Astrocyte of the spinal cord (primary cell): ENCODE measurements at places on chromosomes 5 and 9.

GRCh38 chr9:68932458-68932857 is 81.5 kb downstream of the PRKACG start:
- DNase-seq: no peak

DNA sequence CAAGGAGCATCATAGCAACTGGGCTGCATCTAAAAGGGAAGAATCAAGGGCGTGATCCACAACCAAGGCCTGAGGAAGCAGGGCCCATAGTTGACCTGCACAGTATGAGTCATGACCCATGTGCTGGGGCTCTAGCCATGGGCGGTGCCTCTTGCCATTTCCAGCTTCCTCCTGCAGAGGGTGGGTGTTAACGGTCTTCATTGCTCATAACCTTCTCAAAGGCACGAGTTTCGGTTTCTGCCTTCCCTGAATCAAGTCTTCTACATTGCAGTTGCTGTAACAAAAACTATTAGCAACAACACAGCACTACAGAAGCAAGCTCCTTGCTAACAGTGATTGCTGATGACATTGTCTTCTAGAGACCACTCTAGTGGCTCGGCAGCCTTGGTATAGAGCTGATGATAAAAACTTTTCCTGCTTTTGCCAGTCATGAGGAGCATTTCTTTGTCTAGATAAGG is 66.9 kb downstream of the CTSL start:
- DNase-seq: peak; percentile 40

GRCh38 chr9:132283863-132284262 is 70.9 kb downstream of the SETX start:
- DNase-seq: peak; percentile 26

- DNase-seq: peak; percentile 100
These were observed at the start of gene RGMB for GRCh38 chr5:98773464-98774191. Gene RGMB, plus strand, starts transcription at chr5:98773663. Its CDS starts 408 bp downstream, at chr5:98774071.

DNA sequence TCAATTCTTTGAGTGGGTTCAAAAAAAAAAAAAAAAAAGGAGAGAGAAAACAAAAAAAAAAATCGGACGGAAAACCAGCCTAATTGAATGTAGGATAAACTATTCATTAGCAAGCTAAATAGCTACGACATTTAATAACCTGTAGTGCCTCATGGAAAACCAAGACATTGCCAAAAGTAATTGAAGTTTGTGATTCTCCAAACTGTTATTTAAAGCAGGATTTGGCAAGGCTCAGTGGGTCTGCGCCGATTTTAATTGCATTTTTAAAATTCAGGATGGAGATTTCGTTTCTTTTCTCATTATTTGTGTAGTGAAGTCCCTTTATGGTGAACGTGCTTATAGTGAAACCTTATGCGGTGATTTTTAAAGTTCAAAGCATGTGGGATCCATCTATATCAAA is 127.2 kb upstream of the NFIB start:
- DNase-seq: no peak

DNA sequence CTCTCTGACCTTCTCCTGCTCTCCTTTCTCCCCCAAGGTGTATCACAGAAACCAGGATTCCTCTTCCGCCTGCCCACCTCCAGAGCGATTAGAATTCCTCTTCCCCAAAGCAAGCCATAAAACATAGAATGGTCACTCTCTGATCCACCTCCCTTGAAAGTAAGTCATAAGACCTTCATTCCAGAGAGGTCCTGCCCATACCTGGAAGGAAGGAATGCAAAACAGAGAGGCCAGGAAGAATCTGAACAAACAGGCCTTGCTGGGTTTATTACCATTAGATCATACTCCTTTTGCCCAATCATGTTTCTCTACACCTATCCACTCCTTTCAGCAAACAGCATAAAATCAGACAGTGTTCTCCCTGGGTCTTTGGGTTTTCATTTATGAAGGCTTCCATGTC is 21.0 kb downstream of the CDKL3 start:
- DNase-seq: no peak

GRCh38 chr5:147055089-147055826 is 176.7 kb upstream of the PPP2R2B start:
- DNase-seq: no peak

GRCh38 chr9:83505282-83505681 is 32.9 kb downstream of the FRMD3 start:
- DNase-seq: no peak

DNA sequence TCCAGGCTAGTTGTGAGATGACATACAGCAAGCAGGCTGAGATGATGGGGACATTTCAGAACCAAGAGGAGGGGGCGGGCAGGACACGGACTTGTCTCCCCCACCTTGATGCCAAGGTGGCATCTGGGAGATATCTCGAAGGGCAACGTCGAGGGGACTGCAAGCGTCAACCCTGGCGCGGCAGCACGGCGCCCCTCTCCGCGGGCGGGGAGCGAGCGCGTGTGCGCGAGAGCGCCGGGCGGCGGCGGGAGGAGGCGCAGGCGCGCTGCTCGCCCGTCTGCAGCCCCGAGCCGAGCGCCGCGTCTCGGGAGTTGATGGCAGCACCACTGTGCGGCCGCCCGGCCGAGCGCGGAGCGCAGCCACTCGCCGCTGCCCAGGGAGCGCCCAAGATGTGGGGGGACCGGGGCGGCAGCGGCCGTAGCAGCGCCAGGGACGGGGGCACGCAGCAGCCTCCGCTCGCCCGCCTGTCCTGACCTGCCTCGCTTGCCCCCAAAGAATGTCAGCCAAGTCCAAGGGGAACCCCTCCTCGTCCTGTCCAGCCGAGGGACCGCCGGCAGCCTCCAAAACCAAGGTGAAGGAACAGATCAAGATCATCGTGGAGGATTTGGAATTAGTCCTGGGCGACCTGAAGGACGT is at the start of gene PRR16:
Gene PRR16 (plus strand): TSS at position 310 of the 636 bp plus-strand sequence.
- DNase-seq: peak; percentile 70

- DNase-seq: peak; percentile 54
These were observed 8.5 kb upstream of the DNAJC25 start for GRCh38 chr9:111622626-111623025.

DNA sequence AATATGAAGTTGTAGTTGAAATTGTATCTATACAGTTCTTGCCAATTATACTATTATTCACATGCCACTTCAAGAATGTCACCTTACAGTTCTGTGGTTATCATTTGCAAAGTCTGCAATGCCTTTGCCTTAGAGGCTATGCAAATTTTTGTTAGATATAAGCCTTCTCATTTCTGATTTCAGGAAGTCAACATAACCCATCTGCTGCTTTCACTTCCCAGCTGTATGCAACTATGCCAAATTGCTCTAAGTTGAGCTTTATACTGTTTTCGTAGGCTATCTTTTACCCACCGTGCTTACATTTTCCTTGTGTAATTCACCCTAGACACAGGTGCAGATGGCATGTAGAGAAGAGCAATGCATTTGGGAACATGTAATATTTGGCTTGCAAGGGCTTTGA is 1083.0 kb downstream of the CDH9 start:
- no peak for DNase-seq

DNA sequence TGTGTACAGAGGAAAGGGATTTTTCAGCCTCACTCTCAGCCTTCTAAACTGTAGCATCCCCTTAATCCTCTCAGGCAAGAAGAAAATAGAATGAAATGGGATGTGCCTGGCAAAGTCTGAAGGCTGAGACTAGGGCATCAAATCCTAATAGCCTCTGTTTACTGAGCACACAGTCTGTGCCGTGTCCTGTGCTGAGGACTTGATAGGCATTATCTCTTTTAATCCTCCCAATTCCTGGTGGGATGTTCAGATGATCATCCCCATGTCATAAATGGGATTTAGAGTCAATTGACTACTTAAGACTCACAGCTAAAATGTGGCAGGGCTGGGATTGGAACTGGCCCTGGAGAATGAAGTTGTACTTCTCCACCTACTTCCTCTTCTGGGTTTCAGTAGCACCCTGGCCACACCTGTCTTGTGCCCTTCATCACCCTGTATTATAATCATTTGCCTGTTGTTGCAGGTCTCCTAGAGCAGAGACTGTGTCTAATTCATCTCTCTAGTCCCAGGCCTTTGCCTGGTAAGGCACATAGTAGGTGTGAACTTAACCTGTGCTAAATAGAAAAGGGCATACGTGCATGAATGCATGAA is 81.0 kb downstream of the WWC1 start:
- DNase-seq: no peak

DNA sequence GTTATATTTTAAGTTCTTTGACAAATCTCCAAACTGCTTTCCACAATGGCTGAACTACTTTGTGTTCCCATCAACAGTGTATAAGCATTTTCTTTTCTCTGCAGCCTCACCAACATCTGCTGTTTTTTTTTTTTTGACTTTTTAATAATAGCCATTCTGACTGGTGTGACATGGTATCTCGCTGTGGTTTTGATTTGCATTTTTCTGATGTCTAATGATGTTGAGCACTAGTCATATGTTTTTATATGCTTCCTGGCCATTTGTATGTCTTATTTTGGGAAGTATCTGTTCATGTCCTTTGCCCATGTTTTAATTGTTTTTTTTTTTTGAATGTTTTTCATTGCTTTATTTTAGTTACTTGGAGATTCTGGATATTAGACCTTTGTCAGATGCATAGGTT is 196.6 kb downstream of the PLK2 start:
- no peak for DNase-seq

GRCh38 chr5:134149571-134150303 is 27.0 kb downstream of the SKP1 start:
- DNase-seq: no peak

DNA sequence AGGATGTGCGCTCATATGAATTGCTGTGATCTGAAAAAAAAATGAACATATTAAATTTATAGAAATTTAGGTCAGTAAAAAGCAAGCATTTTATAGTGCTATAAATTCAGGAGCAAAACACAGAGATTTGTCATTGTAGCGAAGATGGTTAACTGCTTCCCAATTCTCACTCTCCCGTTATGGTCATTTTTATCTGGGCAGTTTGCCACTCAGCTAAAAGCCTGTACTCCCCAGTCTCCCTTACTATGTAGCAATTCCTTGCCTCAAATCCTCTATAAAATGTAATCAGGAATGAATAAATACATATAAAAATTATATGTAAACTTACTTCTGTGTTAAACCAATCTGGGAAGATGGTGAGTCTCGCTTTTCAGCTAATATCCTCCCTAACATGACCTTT is 471.5 kb downstream of the HINT1 start:
- no peak for DNase-seq

DNA sequence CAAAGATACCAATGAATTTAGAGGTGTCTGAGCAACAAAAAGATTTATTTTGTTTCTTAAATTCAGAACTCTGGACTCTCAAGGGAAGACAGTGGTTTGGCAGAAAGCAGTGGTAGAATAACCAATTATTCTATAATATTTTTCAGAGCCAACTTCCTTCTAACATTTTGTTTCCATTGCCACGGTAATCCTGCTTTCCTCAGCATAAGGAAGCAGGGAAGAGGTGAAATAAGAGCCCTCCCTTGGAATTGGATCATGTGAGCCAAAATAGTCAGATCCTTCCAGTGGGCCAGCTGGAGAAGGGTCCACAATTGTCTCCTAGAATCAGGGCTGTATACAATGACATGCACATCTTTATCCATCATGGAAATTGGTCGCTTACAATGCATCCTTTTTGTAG is 130.0 kb upstream of the MAP1B start:
- DNase-seq: no peak

DNA sequence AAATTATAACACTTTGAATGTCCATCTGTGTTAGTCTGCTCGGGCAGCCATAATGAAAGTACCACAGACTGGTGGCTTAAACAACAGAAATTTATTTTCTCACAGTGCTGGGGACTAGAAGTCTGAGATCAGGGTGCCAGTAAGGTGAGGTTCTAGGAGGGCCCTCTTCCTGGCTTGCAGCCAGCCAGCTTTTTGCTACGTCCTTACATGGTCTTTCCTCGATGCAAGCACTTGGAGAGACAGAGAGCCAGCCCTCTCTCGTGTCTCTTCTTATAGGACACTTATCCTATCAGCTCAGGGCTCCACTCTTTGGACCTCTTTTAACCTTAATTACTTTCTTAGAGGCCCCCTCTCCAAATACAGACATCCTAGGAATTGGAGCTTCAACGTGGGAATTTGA is 351.8 kb downstream of the SPOCK1 start:
- DNase-seq: no peak

DNA sequence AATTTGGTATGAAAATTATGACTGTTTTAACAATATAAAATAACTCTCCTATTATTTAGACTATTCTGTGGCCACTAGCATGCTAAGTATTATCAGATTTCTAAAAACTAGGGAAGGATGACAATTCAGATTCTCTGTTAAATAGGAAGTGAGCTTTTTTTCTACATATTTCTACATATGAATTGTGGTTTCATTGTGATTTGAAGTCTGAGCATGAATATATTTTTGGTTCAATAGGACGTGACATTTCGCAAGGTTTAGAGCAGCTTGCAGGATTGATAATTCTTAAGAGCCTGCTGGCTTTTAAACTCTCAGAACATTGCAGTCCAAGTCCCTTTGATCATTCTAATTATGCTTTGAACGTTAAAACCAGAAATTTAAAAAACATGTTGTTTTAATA is 82.9 kb downstream of the ADGRV1 start:
- no peak for DNase-seq

- peak; percentile 49 for DNase-seq
These were observed 644 bp upstream of the CTNNAL1 start for GRCh38 chr9:109013679-109014607.

GRCh38 chr9:113602126-113603047 is 138.9 kb downstream of the RGS3 start:
- peak; percentile 91 for DNase-seq

GRCh38 chr9:124742940-124743339 is 28.2 kb downstream of the NR6A1 start:
- no peak for DNase-seq

GRCh38 chr5:67870662-67871061 is 344.9 kb upstream of the PIK3R1 start:
- DNase-seq: no peak

DNA sequence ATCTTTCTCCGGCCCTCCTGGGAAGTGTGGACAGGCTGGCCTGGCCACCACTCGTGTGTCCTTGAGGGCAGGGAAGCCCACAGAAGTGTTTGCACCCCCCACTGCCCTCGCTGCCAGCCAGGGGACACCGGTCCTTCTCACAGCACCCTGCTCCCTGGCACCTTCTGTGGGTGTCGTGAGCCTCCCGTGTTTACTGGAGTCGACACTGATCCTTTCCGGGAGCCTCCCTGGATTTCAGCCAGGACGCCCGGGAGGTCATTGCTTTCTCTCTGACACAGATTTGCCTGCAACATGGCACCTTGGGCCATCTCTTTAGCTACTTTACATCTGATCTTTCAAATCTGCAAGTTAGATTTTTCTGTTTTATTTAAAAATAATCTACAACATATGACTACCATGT is 120.4 kb upstream of the CACNA1B start:
- DNase-seq: no peak

- DNase-seq: no peak
These were observed 43.7 kb downstream of the MCTP1 start for GRCh38 chr5:95241161-95241560.

GRCh38 chr5:132962429-132963021 is 909 bp downstream of the AFF4 start:
- peak; percentile 85 for DNase-seq

GRCh38 chr5:63097286-63097685 is 518.7 kb downstream of the LRRC70 start:
- DNase-seq: no peak

GRCh38 chr9:74517188-74517587 is 20.1 kb downstream of the RORB start:
- DNase-seq: no peak
